ENCODE measurements at places on chromosomes 12 and 14.
A peak's percentile ranks its signal among the peaks of the same experiment; 100 is the strongest.

DNA sequence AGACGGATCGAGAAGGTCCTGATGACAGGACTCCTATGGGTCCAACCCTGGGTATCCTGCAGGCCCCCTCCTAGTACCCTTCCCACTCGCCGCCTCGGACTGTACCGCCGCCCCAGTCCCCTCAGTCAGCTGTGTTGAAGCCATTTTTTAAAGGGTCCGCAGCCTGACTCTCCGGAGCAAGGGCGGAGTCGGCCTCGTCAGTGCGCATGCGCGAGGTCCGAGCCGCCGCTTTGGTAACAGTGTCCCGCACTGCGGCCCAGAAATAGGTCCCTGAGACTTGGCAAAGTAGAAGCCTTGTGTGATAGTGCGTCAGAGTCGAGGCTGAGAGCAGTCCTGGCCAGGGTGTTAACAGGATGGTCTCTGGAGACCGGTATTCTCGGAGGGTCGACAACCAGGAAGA is 769.0 kb upstream of the ALG10B start:
- no peak for DNase-seq

DNA sequence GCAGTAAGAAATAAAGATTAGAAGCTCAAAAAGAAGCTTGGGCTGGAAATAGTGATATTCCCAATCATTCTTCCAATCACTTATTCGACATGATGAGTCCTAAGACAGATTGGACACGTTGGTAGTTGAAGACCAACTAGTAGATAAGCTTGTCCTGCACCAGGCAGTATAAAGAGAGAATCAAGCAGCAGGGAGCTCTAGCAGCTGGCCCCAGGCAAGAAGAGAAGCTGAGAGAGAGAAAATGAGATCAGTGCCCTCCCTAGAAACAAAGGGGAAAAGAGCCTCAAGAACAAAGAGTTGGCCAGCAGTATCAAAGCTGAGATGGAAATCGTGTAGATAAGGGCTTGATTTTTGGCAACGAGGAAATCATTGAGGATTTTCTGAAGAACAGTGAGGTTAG is 20.6 kb downstream of the RASSF8 start:
- DNase-seq, result no peak

GRCh38 chr14:101476916-101477553 is 84.3 kb upstream of the DIO3 start:
- no peak for DNase-seq

DNA sequence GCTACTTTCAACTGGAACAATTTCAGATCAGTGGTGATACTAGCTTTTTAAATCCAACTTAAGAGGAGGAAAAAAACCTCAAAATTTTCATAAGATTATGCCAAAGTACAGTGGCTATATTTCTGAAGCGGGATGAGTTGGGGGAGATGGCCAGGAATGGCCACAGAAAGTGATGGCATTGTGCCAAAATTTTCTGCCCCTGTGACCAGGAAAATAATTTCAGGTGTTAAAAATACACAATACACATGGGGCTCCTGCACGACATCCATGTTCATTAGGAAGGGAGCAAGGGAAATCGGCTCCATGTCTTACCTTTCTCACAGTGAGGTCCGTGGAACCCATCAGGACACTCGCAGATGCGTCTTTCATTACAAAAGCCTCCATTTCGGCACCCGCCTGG is 53.7 kb downstream of the WIF1 start:
- no peak for DNase-seq

- DNase-seq, result no peak
Measured at GRCh38 chr14:51321036-51321435, 81.0 kb downstream of the TMX1 start.

- no peak for DNase-seq
Measured at GRCh38 chr14:24920265-24921075, 129.5 kb downstream of the STXBP6 start.

DNA sequence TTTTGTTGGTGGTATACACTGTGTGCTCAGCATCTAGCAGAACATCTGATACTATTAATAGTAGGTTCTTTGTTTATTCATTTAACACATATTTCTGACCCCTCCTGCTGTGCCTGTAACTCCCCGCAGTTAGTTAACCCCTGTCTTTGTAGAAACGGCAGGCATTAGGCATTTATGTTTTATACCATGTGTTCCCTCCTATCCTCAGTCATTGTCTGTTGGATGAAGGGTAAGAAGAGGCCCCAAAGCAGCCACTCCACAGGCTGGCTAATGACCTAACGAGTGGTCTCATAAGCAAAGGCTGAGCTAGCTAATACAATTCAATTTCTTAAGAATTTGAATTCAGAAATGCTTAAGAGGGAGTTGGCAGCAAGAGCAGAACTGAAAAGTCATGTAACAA is 170.8 kb downstream of the TMX1 start:
- DNase-seq, result no peak

DNA sequence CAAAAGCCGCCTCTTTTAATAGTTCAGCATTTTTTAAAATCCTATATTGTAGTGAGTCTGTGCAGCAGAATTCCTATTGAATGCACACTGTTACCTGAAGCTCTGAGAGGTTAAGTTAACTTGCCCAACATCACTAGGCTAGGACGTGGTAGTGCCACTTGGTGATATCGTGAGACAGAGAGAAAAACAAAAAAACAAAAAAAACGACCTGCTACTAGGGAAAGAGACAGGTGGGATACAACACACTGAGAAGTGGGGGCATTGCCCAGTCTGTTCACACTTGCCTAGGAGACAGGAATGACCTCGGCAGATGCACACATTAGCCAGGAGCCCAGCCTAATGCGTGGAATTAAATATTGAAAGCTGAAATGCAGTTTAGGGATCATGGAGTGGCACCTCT is 129.7 kb upstream of the CCND2 start:
- peak; percentile 40 for DNase-seq

DNA sequence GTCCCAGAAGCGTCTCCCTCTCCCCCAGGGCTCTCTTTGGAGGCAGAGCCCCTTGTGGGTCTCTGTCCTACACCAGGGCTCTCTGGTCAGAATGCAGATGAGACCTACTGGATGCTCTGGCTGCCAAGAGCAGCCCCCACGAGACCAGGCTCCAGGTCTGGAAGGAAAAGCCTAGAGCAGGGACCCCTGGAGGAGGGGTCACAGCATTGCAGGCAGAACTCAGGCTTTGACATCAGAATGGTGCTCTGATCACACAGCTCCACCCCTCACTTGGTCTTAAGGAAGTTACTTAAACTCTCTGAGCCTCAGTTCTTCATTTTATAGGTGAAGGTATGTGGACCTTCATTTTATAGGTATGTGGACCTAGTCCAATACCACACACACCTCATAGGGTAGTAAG is 83.1 kb downstream of the ARL6IP4 start:
- DNase-seq, result peak; percentile 27

DNA sequence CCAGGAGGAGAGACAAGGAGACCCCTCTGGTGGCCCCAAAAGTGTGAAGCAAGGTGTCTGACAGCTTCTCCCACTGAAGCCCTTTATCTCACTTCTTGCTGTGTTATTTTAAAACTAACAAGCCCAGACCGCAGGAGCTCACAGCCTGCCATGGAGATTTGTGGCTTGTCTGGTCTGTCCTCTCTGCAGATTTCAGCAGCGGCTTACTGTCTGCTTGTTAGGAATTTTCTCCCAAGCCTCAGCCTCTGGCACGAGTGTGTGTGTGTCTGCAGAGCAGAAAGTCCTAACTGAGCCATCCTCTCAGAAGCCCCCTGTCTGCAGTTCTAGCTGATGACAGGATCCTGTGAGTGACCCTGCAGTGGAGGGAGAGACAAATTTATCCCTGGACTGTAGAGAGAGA is 87.9 kb upstream of the HSPB8 start:
- no peak for DNase-seq

DNA sequence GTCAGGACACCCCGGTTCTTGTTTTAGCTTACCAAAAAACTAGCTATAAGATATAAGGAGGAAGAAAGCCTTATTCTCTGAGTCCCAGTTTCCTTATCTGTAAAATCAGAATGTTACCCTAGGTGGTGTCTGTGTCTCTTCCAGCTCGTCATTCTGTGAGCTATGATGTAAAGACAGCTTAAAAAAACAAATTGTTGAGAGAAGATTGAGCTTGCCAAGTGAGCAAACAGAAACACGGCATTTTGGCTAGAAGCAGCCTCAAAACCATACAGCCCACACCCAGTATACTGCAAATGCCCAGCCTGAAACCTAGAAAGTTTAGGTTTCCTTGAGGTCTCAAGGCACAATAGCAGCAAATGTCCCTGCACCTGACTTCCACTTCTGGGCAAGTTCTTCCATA is 151.4 kb downstream of the SSPN start:
- DNase-seq, result no peak

DNA sequence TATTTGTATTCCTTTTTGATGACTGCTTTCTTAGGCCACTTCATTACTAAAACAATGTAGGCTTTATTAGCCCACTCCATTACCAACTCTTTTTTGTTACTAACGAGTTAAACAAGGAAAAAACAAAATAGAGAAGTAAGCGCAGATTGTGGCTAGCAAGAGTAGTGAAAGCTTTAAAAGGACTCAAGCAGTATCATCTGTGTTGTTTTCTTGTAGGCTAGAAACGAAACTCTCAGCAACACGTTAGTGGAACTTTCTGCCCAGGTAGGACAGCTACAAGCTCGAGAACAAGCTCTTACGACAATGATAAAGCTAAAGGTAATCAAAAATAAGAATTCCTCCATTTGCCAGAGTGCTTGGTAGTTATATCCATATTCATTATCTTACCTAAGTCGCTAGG is 11.1 kb downstream of the CCDC62 start:
- DNase-seq, result no peak

DNA sequence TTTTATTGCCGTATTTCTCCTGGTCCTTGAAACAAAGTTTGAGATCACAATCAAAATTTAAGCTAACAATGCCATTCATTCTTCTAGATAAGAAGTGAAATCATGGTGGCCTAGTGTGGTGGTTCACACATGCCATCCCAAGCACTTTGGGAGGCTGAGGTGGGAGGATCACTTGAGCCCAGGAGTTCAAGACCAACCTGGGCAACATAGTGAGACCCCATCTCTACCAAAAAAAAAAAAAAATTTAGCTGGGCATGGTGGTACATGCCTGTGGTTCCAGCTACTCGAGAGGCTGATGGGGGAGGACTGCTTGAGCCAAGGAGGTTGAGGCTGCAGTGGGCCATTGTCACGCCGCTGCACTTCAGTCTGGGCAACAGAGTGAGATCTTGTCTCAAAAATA is 24.2 kb downstream of the GDF11 start:
- DNase-seq, result no peak

DNA sequence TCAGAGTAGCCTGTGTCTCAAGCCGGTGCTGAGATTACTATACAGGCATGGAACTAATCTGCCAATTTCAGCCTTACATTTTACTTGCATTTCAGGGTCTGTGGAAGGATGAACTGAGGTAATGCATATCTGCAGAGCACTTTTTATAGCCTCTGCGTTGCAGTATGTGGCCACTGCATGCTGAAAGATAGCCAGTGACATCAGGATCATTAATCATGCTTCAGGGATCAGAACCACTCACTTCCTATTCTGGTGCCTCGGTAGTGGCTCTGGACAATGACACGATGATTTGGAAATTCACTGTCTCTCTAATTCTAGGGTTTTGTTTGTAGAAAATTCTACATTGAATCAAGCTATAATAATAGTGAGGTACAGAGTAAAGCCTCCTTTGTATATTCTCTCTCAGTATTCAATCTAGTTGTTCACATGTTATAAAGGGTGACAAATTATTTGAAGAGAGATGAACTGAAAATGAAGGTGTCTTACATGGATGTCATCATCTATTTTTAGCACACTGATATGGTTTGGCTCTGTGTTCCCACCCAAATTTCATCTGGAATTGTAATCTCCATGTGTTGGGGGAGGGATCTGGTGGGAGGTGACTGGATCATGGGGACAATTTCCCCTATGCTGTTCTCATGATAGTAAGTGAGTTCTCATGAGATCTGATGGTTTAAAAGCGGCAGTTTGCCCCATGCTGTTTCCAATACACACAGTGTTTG is 554.3 kb upstream of the MIS18BP1 start:
- DNase-seq, result no peak

GRCh38 chr12:28683366-28683765 is 465.7 kb upstream of the FAR2 start:
- no peak for DNase-seq

DNA sequence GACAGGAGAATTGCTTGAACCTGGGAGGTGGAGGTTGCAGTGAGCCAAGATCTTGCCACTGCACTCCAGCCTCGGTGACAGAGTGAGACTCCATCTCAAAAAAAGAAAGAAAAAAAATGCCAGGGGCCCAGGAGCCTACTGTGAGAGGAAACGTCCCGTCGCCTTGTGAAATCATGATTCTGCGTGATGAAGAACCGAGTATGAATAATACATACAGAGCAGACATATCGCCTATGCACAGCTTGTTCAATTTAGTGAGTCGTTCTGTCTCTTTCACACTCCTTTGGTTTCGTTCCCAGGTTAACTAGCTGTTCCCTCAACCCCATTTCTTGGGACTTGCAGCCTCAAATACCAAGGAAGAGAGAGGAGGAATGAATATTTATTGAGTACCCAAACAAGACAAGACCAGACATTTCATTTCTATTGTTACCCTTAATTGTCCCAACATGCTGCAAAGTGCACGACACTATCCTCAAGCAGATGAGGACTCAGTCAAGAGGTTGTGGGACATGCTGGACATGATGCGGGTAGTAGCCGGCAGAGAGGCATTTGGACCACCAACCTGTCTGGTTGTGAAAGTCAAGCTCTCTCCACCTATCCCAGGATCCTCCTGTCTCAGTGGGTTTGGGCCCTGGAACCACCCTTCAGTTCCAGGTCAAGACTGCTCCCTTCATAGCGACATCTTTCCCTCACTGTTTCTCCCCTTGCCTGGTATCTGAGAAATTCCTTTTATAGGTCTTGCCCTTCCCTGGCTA is 8.6 kb upstream of the CD27 start:
- no peak for DNase-seq

- DNase-seq, result no peak
Measured at GRCh38 chr14:89572596-89573398, 155.8 kb upstream of the FOXN3 start.

DNA sequence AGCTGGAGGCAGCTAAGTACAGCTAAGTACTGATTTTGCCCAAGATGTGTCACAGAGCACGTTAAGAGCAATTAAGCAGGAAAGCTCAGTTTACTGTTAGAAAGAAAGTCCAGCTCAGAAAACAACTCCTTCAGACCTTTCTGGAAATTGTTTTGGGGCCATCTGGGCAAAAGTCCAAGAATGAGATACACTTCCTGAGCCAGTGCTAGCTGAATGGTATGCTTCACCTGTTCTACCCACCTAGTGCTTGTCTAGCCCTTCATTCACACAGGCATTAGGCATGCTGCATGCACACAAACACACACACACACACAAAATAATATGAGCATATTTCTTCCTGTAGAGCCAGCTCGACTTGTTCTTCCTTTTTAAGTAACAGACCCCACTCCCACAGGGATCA is 6.6 kb upstream of the IKZF4 start:
- no peak for DNase-seq

GRCh38 chr12:20262119-20262518 is 106.2 kb upstream of the PDE3A start:
- DNase-seq, result no peak

DNA sequence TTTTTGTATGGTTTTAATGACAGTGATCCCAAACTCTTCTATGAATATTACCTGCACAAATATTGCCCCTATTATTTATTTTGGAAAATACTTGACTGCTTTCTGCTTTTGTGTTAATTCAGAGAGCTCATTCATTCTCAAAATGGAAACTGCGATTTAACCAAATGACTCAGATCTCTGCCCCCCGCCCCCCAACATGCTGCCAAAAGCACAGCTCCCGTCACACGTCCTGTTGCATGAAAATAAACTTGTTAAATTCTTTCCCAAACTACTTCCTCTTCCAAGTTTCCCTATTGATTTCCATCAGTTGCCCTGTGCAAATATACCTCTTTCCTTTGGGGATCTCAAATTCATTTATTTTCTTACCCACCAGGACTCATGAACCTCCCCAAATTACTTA is 18.0 kb upstream of the NRDE2 start:
- no peak for DNase-seq
